ENCODE measurements at places on chromosomes 6 and 20.

- DNase-seq = no peak
Measured at GRCh38 chr6:167580619-167580911, 246.1 kb upstream of the AFDN start.

GRCh38 chr6:47454713-47455396 lies 22.7 kb upstream of the CD2AP start:
- no peak for DNase-seq

DNA sequence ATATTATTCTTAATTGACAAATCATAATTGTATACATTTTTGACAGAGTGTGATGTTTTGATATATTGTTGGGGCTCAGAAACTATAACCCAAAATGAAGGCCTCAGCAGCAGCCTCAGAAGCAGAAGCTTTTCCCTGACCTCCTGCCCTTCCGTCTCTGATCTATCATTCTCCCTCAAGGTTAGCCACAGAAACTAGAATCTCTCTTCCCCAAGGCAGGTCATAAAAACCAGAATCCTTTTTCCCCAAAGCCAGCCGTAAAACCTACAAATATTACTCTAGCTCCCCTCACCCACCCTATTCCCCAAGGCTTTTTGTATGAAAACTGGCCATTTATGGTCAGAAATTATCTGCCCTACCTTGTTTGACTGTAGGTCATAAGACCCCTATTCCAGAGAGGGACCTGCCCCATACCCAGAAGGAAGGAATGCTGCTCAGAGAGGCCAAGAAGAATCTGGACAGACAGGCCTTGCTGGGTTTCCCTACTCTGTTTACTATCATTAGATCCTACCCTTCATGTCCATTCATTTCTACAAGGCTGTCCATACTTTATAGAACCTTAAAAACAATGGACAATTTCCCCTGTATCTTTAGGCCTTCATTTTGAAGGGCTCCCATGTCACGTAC lies 14.5 kb downstream of the OR2B2 start:
- DNase-seq = no peak

GRCh38 chr6:12296255-12296573 lies 6.1 kb downstream of the EDN1 start:
- DNase-seq = no peak

DNA sequence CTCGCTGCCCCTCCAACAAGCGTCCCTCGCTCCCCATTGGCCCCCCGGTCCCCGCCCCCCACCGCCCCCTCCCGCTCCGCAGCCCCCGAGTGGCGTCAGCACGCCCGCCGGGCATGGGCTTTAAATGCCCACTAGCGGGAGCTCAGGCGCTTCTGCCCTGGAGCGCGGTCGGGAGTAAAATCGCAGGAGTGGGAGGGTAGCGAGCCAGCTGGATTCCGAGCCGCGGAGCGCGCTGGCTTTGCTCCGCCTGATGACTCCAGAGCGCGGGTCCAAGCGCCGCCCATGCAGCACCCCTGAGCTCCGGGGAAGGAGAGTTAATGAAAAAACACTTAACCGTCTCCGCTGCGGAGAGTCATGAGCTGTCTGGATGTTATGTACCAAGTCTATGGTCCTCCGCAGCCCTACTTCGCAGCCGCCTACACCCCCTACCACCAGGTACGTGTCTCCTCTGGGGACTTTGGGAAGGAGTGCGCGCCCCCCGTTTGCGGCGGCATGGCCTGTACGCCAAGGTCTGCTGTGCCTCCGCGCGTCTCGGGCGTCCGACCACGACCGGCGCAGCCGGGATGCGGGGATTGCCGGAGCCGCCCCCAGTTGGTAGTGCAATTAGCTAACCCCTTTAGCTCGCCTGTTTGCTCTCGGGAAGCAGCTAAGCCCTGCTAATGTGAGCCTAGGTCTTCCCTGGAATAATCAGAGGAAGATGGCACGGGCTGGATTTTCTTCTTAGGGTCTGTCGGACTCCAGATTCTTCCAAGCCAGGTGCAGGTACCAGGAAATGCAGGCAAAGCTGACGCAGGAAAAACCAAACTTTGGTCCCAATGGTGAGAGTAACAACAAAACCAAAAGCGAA lies at the start of gene VGLL2:
Gene VGLL2, plus strand, starts transcription at position 149 of the 847 bp plus-strand sequence. Its CDS starts 206 bp downstream, at position 355.
- DNase-seq = no peak

DNA sequence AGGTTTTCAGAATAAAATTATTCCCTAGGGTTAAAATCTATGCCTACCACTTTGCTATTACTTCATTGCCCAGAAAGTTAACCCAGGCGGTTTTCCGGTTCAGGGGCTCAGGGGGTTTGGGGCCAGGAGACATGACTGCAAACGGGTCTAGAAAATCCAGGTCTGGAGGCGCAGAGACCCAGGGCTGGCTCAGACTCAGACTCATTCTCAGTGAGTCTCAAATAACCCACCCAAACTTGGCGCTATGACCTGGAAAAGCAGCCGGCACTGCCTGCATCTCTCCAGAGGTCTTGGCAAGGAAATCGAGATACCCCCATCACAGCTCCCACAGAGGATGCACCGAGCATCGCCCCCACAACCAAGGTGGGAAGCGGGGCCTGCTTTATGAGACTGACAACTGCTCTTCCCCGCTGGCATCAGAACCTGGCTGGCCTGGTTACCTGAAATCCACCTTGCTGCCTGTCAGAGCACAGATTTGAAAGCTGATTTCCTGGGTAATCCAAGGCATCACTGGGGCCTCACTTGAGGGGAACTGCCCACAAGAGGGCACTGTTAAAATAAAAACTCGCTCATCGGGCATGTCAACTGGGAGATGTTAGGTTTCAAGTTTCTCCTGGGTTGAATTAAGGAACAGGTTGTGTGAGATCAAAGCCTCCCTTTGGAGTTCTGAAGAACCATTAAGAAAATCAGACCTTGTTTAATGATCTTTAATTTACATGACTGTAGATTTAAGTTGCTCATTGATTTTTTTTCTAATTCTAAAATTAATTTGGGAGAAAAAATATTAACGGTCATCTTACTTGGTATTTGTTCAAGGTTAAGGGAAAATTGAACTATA lies 55.1 kb downstream of the KIF16B start:
- DNase-seq = no peak

DNA sequence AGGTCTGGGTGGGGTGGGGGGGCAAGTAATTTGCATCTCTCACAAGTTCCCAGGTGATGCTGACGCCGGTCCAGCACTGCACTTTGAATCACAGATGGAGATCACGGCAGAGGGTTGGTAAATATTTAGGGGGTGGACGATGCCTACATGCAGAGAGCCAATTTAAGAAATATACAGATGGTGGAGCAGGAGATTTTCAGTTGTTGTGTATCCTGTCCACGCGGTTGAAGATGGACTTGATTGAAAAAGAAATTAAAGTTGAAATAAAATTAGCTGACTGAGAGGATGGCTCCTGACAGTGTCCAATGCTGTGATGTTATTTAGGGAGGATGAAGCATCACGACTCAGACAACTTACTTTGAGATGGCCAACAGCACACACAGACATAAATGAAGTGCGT lies 74.6 kb downstream of the PHACTR3 start:
- no peak for DNase-seq

GRCh38 chr20:34536798-34537394 lies 20.7 kb downstream of the DYNLRB1 start:
- peak; percentile 2 for DNase-seq

- no peak for DNase-seq
Measured at GRCh38 chr6:120103618-120104017, 754.1 kb upstream of the MAN1A1 start.

DNA sequence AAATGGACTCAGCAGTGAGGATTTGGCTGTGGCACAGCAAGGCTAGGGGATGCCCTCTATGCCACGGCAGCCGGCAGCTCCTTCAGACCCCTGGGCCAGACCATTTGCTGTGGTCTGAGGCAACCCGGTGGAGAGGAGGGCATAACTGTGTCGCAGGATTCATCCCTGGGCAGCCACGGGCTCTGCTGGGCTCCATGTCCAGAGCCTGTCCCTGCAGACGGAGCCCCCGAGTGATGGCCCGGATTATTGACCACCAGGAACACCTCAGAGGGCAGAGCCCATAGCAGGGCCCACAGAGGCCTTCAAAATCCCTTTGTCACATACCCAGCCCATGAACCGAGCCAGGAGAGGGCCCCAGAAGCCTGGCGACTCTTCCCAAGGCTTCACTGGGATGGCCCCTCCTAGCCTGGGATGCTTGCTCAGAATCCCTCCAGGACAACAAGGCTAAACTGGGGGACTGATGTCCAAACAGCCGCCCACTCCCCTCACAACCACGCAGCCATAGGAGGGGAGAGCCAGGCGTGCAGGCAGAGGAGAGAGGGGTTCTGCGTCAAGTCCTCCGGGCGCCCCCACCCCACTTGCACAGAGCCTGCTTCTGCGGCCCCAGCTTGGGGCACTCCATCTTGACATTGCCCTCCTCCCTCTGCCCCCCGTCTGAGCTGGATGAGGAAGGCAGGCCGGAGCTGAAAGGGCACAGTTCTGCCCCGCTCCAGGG lies 68.2 kb upstream of the AFDN start:
- no peak for DNase-seq

DNA sequence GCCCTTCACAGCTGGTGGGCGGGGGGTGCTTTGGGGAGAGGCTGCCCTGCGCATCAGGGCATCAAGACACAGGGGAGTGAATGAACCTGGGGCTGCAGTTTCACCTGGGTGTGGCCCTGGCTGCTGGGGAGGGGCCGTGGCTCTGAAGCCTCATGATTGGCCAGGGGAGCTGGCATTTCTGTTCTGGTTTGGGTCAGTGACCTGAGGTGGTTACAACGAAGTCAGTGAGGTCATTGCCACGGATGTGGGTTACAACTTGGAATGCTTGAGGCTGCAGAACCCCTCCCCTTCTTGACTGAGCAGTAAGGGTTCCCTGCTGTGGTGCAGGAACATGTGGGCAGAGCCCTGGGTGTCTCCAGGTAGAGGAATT lies 3.0 kb downstream of the TCEA2 start:
- DNase-seq = no peak

- DNase-seq = no peak
Measured at GRCh38 chr20:51460569-51461265, 81.8 kb downstream of the NFATC2 start.

DNA sequence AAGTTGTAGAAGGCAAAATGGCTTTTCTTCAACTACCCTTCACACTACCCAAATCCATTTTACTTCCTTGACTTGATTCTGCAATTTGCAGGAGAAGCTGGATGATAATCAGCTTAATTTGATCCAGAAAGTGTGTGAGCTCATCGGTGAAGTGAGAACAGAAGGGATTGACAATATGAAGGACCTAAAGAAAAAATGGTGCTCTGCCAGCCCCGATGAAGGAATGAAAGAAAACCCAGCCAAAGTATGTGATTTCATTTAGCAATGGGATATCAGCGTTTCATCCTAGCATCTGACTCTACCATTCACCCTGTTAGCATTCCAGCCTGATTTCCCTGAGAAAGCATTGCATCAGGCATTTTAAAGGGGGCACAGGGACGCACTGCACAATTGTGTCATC lies 41.5 kb downstream of the CD164 start:
- no peak for DNase-seq
